ENCODE measurements at places on chromosomes 6 and 20. TPM values are rescaled to one million over a fixed set of nuclear protein-coding genes. Genes with fewer than 3 reads are reported as not detected.

DNA sequence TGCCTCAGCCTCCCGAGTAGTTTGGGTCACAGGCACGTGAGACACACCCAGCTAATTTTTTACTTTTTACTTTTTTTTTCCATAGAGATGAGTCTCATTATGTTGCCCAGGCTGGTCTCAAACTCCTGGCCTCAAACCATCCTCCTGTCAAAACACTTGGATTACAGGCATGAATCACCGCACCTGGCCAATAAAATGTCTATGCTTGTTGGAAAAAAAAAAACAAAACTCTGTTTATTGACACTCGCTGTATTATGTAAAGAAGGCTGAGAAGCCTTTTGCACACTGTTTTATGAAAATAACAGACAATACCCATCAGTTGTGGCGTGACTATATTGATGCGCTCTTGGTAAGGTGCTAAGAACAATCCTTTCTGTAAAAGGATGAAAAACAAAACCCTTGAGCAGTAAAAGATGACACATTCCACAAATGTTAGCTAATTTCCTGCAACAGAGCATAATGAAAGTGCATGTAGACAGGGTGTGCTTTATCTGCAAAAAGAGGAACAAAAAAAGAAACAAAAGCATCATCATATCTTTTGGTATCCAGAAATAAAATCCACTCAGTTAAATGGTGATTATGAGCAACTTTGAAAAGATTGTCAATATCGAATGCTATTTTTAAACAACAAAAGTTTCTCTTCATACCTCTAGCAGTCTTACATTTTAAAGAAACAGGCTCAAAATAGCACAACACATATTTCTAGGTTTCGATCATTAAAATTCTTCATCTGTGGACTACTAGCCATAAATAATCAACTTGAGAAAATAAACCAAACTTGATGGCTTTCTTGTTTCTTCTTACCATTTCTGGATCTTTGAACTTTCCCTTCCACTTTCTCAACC, 108.3 kb upstream of the PHACTR1 start:
- H3K27ac ChIP-seq: no peak overlapping the region
- no peak for DNase-seq
- H3K4me3 ChIP-seq: no peak overlapping the region
- no peaks in the 10 kb centered on the region for H3K36me3 ChIP-seq
- no peaks in the 10 kb centered on the region for H3K4me1 ChIP-seq

DNA sequence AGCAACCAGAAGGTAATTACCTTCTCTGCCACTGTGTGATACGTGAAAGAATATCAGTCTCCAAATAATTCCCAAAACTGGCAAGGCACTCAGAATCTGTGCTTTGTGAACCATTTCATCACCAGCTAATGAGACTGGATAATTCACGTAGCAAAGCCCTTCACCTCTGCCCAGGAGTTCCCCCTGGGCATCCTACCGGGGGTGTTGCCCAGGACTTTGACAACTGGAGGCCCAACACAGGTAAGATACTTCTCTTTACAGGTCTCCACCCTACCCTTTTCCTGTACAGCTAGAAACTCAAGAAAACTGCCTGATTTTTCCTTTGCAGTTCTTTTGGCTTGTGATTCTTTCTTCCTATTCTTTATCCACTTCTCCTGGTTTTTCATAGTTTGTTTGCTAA, 2.7 kb upstream of the CD24 start:
- H3K4me3 ChIP-seq: no peak overlapping the region
- H3K4me1 ChIP-seq: peaks cover 21% of the 10 kb centered on the region
- H3K27me3 ChIP-seq: peaks cover 27% of the 10 kb centered on the region

GRCh38 chr6:119584088-119584487, 234.5 kb upstream of the MAN1A1 start:
- H3K4me3 ChIP-seq: no peak overlapping the region
- no peak for DNase-seq
- no peak overlapping the region for H3K27ac ChIP-seq
- H3K27me3 ChIP-seq: no peaks in the 10 kb centered on the region
- H3K36me3 ChIP-seq: no peaks in the 10 kb centered on the region

DNA sequence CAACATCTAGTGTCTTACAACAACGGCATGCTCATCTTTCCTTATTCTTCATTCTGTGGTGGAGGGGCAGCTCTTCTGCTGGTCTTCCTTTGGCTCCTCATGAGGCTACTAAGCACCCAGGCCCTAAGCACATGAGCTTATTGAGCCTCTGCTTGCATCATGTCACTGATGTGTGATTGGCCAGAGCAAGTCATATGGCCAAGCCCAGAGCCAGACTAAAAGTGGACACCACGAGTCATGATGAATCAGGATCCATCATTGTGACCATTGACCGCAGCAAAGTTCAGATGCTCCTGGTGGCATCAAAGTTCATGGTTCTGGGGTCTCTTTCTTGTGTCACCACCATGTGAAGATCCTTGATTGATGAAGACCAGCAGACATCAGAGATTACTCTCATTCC, 192.0 kb upstream of the FOXA2 start:
- no peak for DNase-seq
- H3K36me3 ChIP-seq: no peaks in the 10 kb centered on the region
- H3K27me3 ChIP-seq: no peaks in the 10 kb centered on the region

The CUL7 gene
- 5.9 TPM for total RNA-seq

- peaks cover 39% of the 10 kb centered on the region for H3K4me1 ChIP-seq
- DNase-seq: no peak
- H3K27ac ChIP-seq: no peak overlapping the region
- no peak overlapping the region for H3K4me3 ChIP-seq
- H3K27me3 ChIP-seq: no peaks in the 10 kb centered on the region
- H3K36me3 ChIP-seq: no peaks in the 10 kb centered on the region
Measured at GRCh38 chr6:156391977-156392376, 385.2 kb upstream of the ARID1B start.

The TMEM244 gene
- not detected for total RNA-seq

DNA sequence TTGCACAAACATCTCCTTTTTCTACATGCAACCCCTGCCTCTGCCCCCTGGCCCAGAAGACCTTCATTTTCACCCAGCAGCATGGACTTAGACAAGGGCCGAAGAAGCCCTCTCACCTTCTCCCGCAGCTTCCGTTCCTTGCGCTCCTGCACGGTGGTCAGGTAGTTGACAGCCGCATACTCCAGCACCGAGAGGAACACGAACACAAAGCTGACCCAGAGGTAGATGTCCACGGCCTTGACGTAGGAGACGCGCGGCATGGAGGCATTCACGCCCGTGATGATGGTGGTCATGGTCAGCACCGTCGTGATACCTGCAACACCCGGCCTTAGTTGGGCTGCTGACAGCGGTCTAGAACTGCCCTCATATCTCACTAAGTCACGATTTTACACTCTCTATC, 47.1 kb upstream of the GABRR1 start:
- no peak overlapping the region for H3K27ac ChIP-seq
- no peaks in the 10 kb centered on the region for H3K27me3 ChIP-seq
- H3K4me1 ChIP-seq: no peaks in the 10 kb centered on the region
- DNase-seq: no peak

GRCh38 chr6:160058603-160059215, 62.9 kb upstream of the SLC22A1 start:
- no peak overlapping the region for H3K4me3 ChIP-seq
- H3K36me3 ChIP-seq: peaks cover 89% of the 10 kb centered on the region
- no peaks in the 10 kb centered on the region for H3K27me3 ChIP-seq
- H3K27ac ChIP-seq: no peak overlapping the region

The LY86 gene
- total RNA-seq: 1.3 TPM

- no peak overlapping the region for H3K27ac ChIP-seq
- no peak overlapping the region for H3K4me3 ChIP-seq
- no peaks in the 10 kb centered on the region for H3K36me3 ChIP-seq
- no peak for DNase-seq
- no peaks in the 10 kb centered on the region for H3K27me3 ChIP-seq
- H3K4me1 ChIP-seq: no peaks in the 10 kb centered on the region
Measured at GRCh38 chr6:145529582-145529981, 205.7 kb downstream of the EPM2A start.

- H3K27ac ChIP-seq: no peak overlapping the region
- no peak for DNase-seq
- H3K27me3 ChIP-seq: no peaks in the 10 kb centered on the region
- no peaks in the 10 kb centered on the region for H3K4me1 ChIP-seq
Measured at GRCh38 chr6:56489559-56489958, 153.1 kb downstream of the DST start.

DNA sequence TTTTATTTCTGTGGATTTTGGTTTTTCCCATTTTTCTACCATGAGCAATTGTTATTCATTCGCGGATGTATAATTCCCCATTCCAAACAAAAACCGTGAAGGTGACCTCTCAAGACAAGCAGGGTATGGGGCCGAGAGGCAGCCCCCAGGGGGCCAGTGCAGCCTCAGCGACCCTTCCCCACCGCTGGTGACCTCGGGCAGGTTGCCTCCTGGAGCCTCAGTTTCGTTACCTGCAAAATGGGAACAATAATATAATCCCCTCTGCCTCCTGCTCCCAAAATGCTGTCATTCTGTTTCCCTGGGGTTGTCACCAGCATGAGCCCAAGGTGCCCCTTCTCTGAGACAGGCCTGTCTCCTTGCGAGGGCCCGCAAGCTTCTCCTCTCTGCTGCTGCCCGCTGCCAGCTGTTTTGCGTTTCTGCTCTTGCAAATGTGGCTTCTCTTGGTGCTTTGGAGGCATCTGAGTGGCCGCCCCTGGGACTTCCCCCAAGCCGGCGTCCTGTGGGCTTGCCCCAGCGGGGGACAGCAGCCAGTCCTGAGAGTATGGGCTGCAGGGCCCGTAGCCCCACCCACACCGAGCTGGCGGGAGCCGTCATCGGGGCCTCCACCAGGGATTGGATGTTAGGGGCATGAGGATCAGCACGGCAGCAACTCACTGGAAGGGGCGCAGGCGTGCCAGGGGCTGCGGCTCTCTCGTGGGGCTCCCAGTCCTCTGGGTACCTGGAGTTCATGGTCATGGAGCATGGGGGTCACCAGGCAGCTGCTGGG, 161.9 kb downstream of the TAF4 start:
- peaks cover 2% of the 10 kb centered on the region for H3K4me1 ChIP-seq
- no peak overlapping the region for H3K27ac ChIP-seq
- no peaks in the 10 kb centered on the region for H3K27me3 ChIP-seq
- no peak overlapping the region for H3K4me3 ChIP-seq

The KIF6 gene
- not detected for total RNA-seq

The GNMT gene
- total RNA-seq: 1.2 TPM

GRCh38 chr20:48723308-48724264, 104.2 kb downstream of the PREX1 start:
- H3K4me3 ChIP-seq: no peak overlapping the region
- no peak overlapping the region for H3K27ac ChIP-seq
- H3K36me3 ChIP-seq: peaks cover 64% of the 10 kb centered on the region
- H3K4me1 ChIP-seq: peaks cover 78% of the 10 kb centered on the region
- no peaks in the 10 kb centered on the region for H3K27me3 ChIP-seq

DNA sequence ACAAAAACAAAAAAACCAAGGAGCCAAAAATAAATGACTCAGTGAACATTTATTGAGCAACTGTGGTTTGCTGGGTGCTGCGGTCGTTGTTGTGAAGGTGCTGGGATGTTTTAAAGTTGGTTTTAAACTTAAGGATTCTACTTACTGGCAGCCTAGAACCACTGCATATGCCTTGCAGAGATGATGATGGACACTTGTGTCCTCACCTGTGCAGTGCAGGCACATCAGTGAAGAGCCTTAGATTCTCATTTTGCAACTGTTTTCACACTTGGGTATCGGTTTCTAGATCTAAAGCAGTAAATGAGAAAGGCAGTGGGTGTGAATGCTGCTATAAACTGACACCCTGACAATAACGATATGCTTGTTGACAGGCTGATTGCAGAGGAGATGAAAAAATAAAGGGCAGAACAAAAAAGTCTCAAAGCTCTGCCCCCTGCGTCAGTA, 68.8 kb downstream of the UTRN start:
- peaks cover 5% of the 10 kb centered on the region for H3K36me3 ChIP-seq
- H3K27ac ChIP-seq: peak overlapping the region; percentile 70
- H3K4me1 ChIP-seq: peaks cover 59% of the 10 kb centered on the region
- DNase-seq: no peak
- H3K4me3 ChIP-seq: peak overlapping the region; percentile 22

The C20orf202 gene
- not detected for total RNA-seq

DNA sequence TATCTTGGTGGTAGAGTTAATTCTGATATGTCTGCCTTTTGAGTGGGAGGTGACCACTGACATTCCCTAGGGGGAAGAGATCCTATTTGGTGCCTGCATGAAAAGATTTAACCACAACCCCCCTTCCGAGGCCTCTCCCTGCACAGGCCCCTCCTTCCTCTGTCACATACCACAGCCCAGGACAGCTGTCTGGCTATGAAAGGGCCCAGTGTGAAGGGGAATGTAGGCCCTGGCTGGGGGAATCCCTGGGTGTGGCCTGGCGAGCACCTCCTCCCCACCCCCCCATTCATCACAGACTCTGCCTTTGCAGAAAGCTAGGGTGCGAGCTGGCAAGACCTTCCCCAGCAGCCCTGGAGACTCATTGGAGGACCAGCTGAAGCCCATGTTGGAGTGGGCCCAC, 27.4 kb upstream of the MAPRE1 start:
- DNase-seq: peak; percentile 9
- H3K4me1 ChIP-seq: peaks cover 61% of the 10 kb centered on the region
- H3K4me3 ChIP-seq: no peak overlapping the region
- peak overlapping the region; percentile 65 for H3K27ac ChIP-seq

- DNase-seq: no peak
- H3K36me3 ChIP-seq: no peaks in the 10 kb centered on the region
- no peak overlapping the region for H3K27ac ChIP-seq
- H3K4me3 ChIP-seq: peak overlapping the region; percentile 69
Measured at GRCh38 chr6:57173886-57174510, 1.9 kb downstream of the BAG2 start.

DNA sequence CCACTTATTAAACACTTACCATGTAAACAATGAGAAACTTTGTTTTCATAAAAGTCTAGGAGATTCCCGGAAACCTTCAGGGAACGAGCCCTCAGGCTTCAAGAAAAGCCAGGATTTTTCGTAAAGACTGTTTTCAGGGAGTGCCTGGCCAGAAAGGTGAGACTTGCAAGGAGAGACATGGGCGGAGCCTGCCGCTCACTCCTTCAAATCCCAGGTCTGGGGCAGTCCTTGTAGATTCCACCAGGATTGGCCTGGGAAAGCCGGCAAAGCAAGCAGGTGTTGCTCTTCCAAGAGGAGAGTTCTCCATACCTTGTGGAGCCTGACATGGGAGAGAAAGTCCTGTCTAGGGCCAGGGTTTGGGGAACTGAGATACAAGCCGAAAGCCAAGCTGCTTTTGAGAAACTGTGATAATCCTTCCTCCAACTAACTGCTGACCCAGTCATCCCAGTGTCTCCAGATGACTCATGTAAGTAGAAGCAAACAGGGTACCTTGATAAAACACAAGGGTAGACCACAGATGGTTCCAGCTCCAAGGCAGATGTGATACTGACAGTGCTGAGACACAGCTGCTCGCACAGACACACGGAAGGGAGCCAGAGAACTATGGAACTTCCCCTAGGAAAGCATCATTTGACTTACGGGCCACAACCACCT, 69.4 kb upstream of the NAA20 start:
- H3K27me3 ChIP-seq: no peaks in the 10 kb centered on the region
- no peak for DNase-seq
- H3K4me3 ChIP-seq: no peak overlapping the region

The SRMS gene
- total RNA-seq: not detected

The NKX2-2 gene
- not detected for total RNA-seq

- H3K27ac ChIP-seq: peak overlapping the region; percentile 73
- peak overlapping the region; percentile 80 for H3K4me3 ChIP-seq
- H3K36me3 ChIP-seq: no peaks in the 10 kb centered on the region
- H3K4me1 ChIP-seq: peaks cover 35% of the 10 kb centered on the region
Measured at GRCh38 chr6:13709689-13710551, 1.7 kb downstream of the RANBP9 start.
